ENCODE measurements at places on chromosomes 16 and 17.

DNA sequence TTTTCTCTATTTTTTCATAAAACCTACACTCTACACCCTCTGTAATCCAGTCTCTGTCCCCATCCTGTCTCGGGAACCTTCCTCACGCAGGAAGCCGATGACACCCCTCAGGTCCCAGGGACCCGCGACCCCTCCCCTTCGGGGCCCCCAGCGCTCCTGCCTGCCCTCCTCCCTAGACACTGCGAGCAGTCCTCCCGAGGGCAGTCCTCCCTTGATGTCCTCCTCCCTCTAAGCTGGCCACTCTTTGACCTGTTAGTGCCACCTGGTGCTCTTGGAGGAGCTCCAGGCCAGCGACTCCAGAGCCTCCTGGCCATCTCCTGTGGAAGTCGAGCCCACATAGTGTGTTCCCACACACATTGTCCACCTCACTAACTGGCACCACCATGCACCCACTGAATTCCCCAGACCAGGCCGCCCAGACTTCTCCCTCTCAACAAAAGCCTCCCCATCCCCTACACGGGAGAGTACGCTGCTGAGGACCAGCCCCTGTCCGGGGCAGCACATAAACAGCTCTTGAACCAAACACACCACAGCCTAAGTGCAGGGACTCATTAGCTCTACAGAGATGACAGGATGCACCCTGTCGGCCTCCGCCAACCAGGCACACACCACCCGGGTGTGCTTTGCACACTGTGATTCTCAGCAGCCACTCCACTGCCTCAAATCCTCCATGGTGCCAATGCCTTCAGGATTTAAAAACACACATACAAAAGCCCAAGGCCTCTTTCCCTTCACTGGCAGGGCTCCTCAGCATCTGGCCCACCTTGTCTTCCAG lies 9.3 kb downstream of the OSBPL7 start:
- DNase-seq = peak; percentile 42

DNA sequence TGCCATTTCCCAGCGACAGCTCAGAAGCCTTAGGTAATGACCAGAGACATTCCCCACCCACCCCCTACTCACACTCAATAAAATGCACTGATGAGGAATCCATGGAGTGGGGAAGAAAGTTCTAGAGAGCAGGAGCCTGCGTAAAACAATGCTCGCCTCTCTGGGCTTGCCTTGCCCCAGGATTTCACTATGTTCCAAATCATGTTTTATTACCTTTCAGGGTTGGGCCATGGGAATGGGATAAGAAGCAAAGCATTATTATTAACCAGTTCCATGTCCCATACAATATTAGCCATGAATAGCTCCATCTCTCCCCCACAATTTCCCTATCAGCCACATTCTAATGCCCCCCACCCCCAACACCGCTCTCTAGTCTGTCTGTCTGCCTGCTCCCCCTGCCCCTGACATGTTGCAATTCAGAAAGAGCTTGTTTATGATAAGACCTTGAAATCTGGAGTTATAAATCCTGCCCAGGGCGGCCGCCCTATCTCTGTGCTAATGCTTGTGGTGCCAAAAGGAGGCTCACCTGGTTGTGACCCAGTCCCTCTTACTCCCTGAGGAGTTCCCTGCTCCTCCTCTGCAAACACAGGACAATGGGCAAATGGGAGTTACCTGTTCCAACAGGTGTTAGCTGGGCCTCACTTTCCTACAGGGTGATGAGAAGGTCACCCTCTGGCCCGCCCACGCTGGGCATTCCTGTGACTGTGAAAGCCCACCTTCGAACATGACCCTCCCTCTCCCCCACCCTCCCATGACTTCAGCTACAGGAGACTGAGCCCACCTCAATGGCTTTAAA lies 28.0 kb upstream of the DDX52 start:
- DNase-seq = no peak

- DNase-seq = no peak
These were observed 22.9 kb downstream of the COPZ2 start for GRCh38 chr17:48014595-48015111.

- DNase-seq = no peak
These were observed 2.8 kb upstream of the ATXN2L start for GRCh38 chr16:28820016-28820415.

DNA sequence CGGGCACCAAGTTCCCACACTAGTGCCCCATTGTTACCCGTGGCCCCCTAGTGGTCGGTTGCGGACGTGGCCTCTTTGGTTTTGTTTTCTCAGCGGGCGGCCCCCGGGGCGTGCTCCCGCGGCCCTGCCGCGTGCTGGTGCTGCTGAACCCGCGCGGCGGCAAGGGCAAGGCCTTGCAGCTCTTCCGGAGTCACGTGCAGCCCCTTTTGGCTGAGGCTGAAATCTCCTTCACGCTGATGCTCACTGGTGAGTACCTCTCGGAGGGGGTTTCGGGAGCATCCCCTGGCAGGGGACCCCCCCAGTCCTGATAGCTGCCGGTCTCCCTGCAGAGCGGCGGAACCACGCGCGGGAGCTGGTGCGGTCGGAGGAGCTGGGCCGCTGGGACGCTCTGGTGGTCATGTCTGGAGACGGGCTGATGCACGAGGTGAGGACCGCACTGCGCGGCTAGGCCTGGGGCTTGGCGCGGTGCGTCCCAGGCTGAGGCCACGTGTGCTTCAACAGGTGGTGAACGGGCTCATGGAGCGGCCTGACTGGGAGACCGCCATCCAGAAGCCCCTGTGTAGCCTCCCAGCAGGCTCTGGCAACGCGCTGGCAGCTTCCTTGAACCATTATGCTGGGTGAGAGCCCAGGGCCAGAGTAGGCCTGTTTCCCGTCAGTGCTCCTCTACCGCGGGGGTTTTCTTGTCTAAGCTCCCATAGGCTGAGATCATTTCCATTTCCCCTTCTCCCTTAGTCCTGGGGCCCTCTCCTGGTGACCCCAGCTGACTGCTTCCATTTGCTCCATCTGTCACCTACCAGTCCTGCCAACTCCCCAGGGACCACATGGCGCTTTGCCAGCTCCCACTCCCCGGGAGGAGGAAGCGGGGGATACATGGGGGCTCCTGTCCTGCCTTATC lies 1.7 kb downstream of the SPHK1 start:
- DNase-seq = peak; percentile 93

- DNase-seq = peak; percentile 43
These were observed 8.5 kb upstream of the ZC3H18 start for GRCh38 chr16:88561485-88562359.

DNA sequence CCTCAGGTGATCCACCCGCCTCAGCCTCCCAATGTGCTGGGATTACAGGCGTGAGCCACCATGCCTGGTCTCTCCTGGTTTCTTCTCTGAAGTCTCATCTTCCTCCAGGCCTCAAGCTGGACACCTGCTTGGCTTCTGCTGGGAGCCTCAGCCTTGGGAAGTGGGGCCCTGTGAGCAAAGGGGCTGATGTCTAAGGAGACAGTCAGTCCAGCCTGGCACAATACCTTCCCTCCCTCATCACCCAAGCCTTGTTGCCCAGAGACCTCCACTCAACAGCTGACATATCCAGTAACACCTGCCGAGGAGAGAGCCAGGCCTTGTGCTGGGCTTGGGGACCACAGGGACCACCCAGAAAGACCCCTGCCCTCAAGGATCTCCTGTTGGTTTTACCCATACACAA lies 251.6 kb downstream of the GSG1L start:
- DNase-seq = peak; percentile 14

DNA sequence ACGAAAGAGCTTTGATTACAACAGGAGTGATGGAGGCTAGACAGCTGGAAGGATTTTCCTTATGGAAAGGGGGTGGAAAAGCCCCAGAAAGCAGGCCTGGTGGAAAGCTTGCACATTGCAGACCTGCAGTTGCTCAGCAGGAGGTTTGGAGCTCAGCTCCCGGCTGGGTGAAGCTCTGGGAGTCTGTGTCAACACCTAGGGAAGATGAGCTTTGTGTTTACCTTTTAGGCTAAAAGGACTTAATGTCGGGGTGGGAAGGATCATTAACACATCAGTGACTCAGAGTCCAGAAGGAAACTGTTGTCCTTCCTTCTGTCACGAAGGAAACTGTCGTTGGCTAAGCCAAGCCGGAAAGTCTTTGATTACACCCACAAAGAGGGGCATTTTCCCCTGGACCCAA lies 48.2 kb downstream of the RAP1GAP2 start:
- DNase-seq = no peak

GRCh38 chr16:23786964-23787561 lies 32.2 kb downstream of the CHP2 start:
- DNase-seq = no peak

DNA sequence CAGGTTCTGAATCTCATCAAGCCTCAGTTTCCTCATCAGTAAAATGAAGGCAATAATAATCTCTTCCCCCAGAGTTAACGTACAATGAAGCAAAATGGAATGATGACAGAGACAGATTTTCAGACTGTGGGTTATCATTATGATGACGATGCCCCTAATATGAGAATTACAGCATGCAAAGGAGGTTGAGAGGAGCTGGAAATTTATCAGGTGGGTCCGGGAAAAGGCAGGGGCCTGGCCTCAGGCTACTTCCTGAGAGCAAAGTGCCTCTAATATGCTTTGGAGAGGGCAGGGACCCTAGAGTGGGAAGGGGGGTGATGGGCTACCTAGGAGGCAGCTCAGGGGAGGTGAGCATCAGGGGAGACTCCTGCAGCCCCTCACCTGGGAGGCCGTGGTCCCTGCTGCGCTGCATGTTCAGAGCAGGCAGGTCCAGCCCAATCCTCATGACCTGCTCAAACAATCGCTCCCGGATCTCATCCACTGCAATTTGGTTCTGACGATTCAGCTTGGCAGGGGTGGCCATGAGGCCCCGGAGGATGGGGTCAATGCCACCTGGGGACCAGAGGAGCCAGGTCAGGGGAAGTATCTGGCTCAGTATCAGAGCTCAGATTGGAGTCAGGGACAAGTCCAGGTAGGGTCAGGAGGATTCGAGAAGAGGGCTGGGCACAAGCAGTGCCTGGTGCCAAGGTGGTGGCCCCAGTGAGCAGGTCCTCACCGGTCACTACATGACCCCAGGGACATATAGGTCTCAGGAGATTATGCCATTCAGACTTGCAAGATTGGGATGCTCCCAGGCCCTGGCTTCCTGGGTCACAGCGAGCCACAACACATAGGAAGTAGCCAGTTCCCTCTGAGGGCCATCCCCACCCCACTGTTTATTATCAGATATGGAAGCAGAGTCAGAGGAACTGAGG lies 8.1 kb downstream of the MPO start:
- DNase-seq = no peak

GRCh38 chr17:9330141-9330540 lies 245.5 kb downstream of the STX8 start:
- no peak for DNase-seq

DNA sequence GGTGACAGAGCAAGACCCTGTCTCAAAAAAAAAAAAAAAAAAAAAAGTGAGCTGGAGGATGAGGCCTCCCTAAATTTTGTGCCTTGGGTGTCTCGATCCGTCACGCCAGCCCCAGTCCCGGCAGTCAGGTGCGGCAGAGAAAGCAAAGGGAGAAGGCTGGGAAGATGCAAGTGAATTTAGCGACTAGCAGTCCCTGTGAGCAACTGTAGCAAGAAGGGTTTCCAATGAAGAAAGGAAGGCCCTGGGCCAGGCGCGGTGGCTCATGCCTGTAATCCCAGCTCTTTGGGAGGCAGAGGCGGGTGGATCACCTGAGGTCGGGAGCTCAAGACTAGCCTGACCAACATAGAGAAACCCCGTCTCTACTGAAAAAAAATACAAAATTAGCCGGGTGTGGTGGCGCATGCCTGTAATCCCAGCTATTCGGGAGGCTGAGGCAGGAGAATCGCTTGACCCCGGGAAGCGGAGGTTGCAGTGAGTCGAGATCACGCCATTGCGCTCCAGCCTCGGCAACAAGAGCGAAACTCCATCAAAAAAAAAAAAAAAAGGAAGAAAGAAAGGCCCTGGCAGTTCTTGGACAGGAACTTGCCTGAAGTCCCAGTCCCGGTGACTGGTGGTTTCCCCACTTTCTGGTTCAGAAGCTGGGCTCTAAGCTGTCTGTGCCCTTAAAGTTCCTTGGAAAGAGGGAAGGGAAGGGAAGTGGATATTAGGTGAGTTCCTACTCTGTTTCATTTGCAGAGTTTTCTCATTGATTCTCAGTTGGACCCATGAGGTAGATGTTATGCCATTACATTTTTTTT lies 1.8 kb upstream of the QPRT start:
- DNase-seq = no peak

Measured in activated naive CD4-positive, alpha-beta T cell treated with anti-CD3 and anti-CD28 coated beads, Interleukin-2, amount 50 U/mL, for 72 hours (primary cell).